ENCODE measurements at places on chromosomes 16 and 17. TPM values are rescaled to one million over a fixed set of nuclear protein-coding genes. Genes with fewer than 3 reads are reported as not detected.
A peak's percentile ranks its signal among the peaks of the same experiment; 100 is the strongest.

DNA sequence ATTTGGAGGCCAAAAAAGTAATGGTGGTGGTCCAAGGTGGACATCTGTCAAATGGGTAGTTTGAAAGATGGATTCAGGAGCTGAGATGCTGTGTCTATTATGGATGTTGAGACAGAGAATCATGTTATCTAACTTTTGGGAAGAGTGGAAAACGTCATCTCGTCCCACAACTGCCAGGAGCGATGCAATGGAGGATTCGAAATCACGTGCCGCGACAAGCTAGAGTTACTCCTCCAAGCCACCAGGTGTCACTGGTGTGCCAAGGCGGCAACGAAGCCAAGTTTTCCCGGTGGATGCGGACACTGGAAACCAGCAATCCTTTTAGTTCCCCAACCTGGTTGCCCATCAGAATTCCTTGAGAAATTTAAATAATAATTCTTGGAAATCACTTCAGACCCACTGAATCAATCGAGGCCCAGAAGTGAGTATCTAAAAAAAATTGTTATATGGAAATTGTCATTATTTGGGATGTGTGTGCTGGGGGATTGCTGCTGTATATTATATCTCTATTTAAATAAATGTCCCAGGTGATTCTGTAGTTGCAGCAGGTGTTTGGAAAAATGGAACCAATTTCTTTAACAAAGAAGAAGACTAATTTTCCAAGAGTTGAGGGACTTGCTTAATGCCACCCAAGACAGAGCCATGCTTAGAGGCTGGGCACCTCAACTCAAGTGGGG lies 206.1 kb downstream of the HAPSTR1 start:
- peak; percentile 66 for DNase-seq

- DNase-seq = peak; percentile 22
These were observed 66.3 kb downstream of the MPRIP start for GRCh38 chr17:17108451-17109049.

The TP53TG3 gene
- not detected for total RNA-seq

DNA sequence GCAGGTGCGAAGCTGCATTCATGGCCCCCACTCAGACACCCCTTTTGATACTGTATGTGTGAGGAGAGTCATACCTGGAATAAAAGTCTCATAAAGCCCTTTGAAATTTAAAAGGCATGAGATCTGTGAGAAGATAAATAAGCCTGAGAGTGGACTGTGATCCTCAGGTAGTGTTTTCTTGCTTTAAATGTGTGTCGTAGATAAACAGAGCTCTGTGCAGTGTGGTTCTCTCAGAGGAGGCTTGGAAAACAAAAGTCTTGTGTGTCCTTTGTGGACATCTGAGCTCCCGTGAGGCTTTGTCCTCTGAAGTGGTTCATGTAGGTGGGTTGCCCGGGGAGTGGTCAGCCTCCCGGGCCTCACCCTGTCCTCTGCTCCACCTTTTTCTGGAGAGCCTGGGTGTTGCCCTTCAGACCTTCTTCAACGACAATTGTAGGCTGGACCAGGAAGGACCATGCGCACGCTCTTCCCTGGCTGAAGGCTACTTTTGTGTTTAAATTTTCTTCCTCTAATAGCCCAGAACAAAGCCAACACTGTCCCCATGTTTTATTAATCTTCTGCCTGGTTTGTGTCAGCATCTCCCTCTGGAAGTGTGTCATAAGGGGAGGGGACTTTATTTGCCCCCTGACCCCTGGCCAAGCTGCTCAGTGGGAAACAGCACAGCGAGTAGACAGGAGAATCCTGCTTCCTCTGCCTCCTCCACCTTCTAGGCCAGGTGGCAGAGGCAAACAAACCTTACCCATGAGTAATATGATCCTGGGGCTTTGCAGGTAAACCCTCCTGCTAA lies 151.2 kb downstream of the MSI2 start:
- DNase-seq = peak; percentile 37

The NOL11 gene
- 136 TPM for total RNA-seq

The NEK8 gene
- total RNA-seq = 2.1 TPM

The PRKCB gene
- 7.1 TPM for total RNA-seq

DNA sequence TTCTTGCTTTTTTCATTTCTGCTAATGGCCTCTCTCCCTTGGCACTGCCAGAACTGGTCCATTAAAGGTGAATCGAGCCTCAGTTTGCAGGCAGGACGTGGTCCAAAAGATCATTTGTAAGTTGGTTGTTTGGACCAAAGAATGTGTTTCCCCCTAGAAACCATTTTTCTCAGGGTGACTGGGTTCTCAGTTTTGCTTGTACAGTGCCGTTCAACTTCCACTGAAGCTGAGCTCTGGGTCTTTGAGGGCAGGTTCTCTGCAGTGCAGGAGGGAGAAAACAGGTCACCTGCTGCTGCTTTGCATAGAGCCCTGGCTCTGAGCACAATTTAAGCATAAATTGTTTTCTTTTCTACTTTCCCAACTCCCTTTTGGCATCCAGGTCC lies 9.0 kb upstream of the AMZ2 start:
- no peak for DNase-seq

The HOXB4 gene
- total RNA-seq = 0.48 TPM

The SEPTIN12 gene
- total RNA-seq = not detected

The DYNLL2 gene
- total RNA-seq = 9.8 TPM

DNA sequence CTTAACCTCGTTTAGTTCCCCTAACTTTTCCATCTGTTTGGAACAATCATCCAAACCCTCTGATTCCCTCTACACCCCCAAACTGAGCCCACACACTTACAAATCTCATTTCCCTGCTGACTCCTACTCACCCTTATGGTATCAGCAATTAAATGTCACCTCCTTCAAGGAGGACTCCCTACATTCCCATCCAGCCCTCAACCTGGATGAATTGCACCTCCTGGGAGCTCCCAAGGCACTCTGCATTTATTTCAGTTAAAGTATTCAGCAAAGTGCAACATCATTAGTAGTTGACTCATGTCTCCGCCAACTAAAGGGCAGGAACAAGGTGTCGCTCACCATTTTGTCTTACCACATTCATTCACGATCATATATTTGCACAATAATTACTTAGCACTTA lies 353.5 kb downstream of the TMEM114 start:
- DNase-seq = no peak

DNA sequence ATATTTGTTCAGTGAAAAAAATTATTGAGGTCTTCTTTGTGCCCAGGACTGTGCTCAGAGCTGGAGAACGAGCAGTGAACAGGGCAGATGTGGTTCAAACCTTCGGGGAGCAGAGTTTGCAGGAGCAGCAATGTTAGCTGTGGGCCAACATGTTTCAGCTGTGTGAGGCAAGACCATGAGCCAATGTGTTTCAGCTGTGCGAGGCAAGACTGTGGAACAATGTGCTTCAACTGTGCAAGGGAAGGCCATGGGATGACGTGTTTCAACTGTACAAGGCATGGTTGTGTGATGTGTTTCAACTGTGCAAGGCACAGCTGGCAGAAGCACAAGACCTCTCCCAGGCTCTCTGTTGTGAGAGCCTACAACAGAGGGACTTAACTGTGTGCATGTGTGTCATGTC lies 35.2 kb upstream of the SDK2 start:
- no peak for DNase-seq

- no peak for DNase-seq
These were observed 276.6 kb upstream of the TNRC6C start for GRCh38 chr17:77681861-77682260.

DNA sequence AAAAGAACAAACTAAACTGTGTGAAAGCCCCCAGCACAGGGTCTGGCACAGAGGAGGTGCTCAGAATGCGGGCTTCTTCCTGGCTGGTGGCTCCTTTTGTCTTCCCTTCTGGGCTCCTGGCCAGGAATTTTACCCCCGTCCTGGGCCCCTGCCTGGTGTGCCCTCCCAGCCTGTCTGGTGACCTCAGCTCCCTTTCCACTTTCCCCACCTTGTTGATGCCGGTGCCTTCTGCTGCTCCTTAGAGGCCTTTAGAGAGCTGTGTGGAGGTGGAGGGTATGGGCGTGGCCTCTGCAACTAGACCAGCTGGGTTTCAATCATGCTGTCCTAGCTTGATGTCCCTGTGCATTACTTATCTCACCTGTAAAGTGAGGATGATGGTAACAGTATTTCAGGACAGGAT lies 16.8 kb downstream of the PIRT start:
- DNase-seq = no peak

The ZDHHC1 gene
- total RNA-seq = 8.5 TPM

DNA sequence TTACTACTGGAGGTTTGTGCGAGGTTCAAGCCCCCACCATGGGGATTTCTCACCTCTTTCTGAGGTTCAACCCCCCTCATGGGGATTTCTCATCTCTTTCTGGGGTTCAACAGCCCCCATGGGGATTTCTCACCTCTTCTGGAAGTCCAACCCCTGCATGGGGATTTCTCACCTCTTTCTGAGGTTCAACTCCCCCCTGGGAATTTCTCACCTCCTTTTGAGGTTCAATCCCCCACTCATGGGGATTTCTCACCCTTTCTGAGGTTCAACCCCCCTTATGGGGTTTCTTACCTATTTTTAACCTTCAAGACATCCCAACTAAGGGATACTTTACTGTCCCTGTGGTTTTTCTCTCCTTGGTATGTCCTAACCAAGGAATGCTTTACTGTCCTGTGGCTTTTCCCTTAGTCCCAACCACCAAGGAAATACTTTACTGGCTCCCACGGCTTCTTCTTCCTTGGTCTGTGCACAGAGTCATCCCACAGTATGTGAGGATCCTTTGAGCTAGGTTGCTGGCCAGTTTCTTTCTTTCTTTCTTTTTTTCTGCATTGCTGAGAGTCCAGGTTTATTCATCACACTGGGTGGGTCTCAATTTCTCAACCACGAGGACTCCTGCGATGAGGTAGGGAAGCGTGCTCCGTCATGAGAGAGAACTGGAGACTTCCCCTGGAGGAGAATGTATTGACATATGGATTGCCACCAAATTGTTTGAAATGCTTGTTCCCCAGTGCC lies 2140.2 kb downstream of the TP53TG3F start:
- DNase-seq = no peak

The P2RX5 gene
- 2.4 TPM for total RNA-seq

The CDC42EP4 gene
- total RNA-seq = 18.9 TPM

DNA sequence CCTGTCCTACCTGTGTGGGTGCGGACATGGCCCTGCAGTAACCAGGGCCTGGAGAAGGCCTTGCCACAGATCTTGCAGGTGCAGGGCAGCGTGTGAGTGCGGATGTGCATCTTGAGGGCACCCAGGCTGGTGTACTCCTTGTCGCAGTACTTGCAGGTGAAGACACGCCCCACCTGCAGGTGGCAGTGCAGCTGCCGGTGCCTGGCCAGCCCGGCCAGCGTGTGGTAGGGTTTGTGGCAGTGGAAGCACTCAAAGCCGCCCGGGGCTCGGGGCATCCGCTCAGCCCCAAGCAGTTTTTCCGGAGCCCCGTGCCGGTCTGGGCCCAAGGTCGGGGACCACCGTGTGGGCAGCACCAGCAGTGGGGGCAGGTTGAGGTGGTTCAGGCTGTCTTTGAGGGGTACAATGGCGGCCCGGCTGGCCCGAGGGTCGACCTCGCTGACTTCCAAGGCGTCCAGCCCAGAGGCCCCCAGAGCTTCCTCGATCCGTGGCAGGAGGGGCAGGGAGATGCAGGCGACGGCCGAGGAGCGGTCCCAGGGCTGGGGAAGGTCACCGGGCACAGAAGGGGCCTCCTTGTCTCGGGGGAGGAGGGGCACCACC lies 5.1 kb downstream of the SNAI3 start:
- no peak for DNase-seq

GRCh38 chr17:38872671-38873385 lies 3.0 kb downstream of the LASP1 start:
- DNase-seq = no peak

GRCh38 chr17:39002991-39003715 lies 36.0 kb upstream of the FBXO47 start:
- no peak for DNase-seq

The ATF7IP2 gene
- 0.98 TPM for total RNA-seq

- DNase-seq = no peak
These were observed 2.8 kb downstream of the PIP4K2B start for GRCh38 chr17:38796451-38797157.

GRCh38 chr16:48123104-48123788 lies 32.5 kb downstream of the ABCC12 start:
- DNase-seq = no peak

GRCh38 chr17:8927395-8927794 lies 38.1 kb downstream of the PIK3R5 start:
- DNase-seq = no peak

DNA sequence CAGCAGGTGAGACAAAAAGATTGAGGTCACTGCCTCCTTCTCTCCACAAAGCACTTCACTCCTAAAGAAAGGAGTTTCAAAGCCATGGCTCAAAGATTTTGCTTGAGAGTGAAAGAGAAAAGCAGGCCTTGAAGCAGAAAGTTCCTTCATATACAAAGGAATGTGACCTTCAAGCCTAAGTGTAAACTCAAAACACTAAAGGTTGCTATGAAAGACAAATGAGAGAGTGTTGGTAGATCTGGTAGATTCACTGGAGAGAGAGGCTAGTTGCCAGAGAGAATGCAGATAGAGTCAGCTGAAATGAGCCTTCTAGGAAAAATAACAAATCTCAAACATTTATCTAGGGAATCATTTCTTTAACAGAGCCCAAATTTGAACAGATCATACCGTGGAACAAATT lies 305.2 kb downstream of the CDH8 start:
- DNase-seq = no peak

The ELMO3 gene
- total RNA-seq = 0.90 TPM

DNA sequence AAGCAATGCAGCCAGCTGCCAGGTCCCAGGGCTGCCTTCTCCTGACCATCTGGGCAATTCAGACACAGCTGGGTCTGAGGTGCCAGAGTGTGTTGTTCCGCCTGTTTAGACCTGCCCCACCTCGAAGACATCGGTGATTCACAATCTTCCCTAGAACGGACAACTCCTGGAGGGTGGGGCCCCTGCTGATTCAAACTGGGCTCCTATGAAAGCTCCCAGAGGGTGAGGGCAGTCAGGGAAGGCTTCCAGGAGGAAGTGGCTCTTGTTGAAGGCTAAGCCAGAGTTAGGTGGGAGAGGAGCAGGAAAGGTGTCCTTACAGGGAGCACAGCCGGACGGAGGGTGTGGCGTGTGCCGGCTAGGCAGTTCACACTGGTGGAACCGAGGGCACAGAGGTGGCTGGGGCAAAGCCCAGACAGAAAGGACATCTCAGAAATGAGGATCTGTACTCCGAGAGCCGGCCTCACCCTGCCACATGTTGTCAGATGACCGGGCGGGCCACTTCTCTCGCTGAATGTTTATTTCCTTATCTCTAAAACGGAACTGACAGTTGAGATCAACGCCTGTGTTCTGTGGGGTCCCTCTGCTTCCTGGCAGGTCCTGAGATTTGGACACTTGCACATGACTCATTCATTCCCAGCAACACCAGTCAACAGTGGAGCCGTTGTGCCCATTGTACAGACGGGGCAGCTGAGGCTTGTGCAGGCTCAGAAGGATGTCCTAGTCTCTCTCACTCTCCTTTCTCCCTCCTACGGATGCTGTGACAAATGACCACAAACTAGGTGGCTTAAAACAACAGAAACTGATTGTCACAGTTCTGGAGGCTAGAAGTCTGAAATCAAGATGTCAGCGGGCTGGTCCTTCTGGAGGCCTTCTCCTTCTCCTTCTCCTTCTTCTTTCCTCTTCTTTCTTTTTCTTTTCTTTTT lies 26.9 kb upstream of the LITAF start:
- DNase-seq = peak; percentile 76

- DNase-seq = no peak
These were observed 2448.7 kb downstream of the TP53TG3F start for GRCh38 chr16:35908152-35908551.

Data from SK-MEL-5 (cell line).